ENCODE measurements at places on chromosomes 1 and 21.
A peak's percentile ranks its signal among the peaks of the same experiment; 100 is the strongest.

GRCh38 chr1:240611619-240612480, at the start of gene GREM2:
TSS of gene GREM2 (minus strand) at chr1:240612155. CDS start at chr1:240493475, 118,680 bp downstream.
- DNase-seq, result peak; percentile 72

GRCh38 chr1:244187310-244187709, 136.2 kb downstream of the ZBTB18 start:
- DNase-seq, result no peak

DNA sequence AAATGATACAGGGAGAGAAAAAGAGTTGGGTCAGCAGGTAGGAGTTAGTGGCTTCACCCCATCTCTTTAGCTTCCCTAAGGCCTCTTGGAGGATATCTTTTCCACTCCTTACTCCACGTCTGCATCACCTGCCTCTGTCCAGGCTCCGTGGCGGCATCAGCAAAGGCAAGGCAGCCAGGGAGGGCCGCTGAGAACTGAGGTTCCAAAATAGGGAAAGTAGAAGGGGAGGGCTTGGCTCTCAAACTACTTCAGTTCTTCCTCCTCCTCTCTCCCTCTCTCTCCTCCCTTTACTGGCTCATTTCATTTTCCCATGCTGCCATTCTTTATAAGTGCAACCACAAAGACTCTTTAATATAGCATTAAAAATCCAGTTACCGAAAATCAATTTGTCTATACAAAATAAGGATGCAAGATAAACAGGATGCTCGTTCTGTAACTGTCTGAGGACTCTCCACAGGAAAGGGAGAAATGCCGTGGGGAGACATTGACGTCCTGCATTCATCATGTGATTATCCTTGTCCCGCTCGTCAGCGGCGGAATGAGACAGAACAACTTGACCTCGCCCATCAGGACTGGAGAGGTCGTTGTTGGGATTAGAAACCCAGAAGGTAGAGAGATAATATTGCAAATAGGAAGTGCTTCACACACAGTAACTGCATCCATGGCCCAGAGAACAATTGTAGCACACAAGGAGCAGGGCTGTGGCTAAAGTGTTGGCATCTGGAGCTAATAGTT, 3.1 kb upstream of the MT1HL1 start:
- no peak for DNase-seq

DNA sequence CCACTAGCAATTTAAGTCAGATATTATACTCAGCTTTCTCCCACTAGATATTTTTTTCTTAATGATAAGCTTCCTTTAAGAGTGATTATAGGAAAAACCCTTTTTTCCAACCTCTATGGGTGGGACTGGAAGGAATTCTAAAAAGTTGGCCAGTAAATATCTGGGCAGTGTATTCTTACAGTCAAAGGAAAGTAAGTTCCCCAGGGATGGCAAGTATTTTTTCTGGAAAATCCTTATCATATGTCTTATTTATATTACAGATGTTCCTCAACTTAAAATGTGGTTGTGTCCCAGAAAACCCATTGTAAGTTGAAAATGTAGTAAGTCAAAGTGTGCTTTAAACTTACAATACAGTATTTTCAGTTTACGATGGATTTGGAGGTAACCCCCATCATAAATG, 29.2 kb downstream of the CMPK1 start:
- DNase-seq, result no peak

DNA sequence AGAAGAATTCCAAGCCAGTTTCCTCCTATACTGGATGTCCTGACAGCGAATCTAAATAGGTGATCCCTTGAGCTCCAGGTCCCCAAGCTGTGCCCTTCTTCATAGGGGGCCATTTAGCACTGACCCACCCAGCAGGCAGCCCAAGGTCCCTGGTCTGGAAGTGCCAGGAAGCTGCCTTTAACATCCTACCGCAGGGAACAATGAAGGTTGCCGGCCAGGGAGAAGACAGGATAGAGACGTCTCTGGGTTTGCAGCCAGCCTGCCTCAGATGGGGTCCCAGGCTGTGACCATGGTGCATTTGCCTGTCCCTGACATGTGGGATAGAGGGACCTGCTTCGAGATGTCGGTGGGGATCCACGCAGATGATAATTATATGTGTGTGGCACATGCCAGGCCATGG, 2.7 kb upstream of the RIPK4 start:
- no peak for DNase-seq
